Nasal cavity respiratory epithelium epithelial cell of viscerocranial mucosa (primary cell): ENCODE measurements at places on chromosomes 2 and 18. TPM values are rescaled to one million over a fixed set of nuclear protein-coding genes. Genes with fewer than 3 reads are reported as not detected.

The GAL3ST2 gene
- 0.36 TPM in 1 of 2 replicates, not detected in the other for total RNA-seq

The GRP gene
- total RNA-seq: not detected in 2 replicates

The SPOPL gene
- total RNA-seq: 27.1 and 51.3 TPM in 2 replicates

The MC4R gene
- not detected in 2 replicates for total RNA-seq

The DAPL1 gene
- total RNA-seq: 1.1 TPM in 1 of 2 replicates, not detected in the other

The C2orf72 gene
- total RNA-seq: 0.14 TPM in 1 of 2 replicates, not detected in the other

The WDR43 gene
- total RNA-seq: 123 and 178 TPM in 2 replicates

The PPM1G gene
- 115 and 118 TPM in 2 replicates for total RNA-seq

The DNAJC5G gene
- not detected in 2 replicates for total RNA-seq

The MDH1B gene
- total RNA-seq: under 0.01 and 0.28 TPM in 2 replicates

The WNT6 gene
- total RNA-seq: not detected in 2 replicates

The ADRA2B gene
- under 0.01 and 0.07 TPM in 2 replicates for total RNA-seq

The SATB2 gene
- 0.68 and 3.5 TPM in 2 replicates for total RNA-seq

The SUCLG1 gene
- 44.4 and 45.1 TPM in 2 replicates for total RNA-seq

The C18orf54 gene
- total RNA-seq: 1.4 and 2.0 TPM in 2 replicates

The CRIM1 gene
- total RNA-seq: 66.1 and 87.5 TPM in 2 replicates

The SP140 gene
- total RNA-seq: under 0.01 and 0.36 TPM in 2 replicates

The CTNNA2 gene
- total RNA-seq: not detected in 2 replicates

The CDH2 gene
- 0.34 and 6.9 TPM in 2 replicates for total RNA-seq

The FLACC1 gene
- total RNA-seq: 0.34 and 0.71 TPM in 2 replicates

The CMPK2 gene
- 0.34 and 0.57 TPM in 2 replicates for total RNA-seq

The ALPI gene
- total RNA-seq: not detected in 2 replicates

The PLEK gene
- total RNA-seq: not detected in 2 replicates

The HNMT gene
- under 0.01 and 2.1 TPM in 2 replicates for total RNA-seq

The HOXD1 gene
- total RNA-seq: not detected in 2 replicates

The HRH4 gene
- 0.21 and 0.34 TPM in 2 replicates for total RNA-seq

The UGP2 gene
- total RNA-seq: 140 and 167 TPM in 2 replicates

The MAPK4 gene
- total RNA-seq: under 0.01 and 0.07 TPM in 2 replicates

The TMEM247 gene
- total RNA-seq: not detected in 2 replicates

The CFAP65 gene
- total RNA-seq: not detected in 2 replicates

The SPDYA gene
- total RNA-seq: 0.68 and 2.1 TPM in 2 replicates

The IRS1 gene
- total RNA-seq: 18.8 and 34.7 TPM in 2 replicates

The PTMA gene
- 500 and 760 TPM in 2 replicates for total RNA-seq

The LAMA3 gene
- 859 and 1,149 TPM in 2 replicates for total RNA-seq

The ANO7 gene
- total RNA-seq: 0.28 TPM in 1 of 2 replicates, not detected in the other

The KLHL29 gene
- total RNA-seq: 9.9 and 20.4 TPM in 2 replicates

The DYSF gene
- total RNA-seq: 0.68 and 16.2 TPM in 2 replicates

The TMEM198 gene
- total RNA-seq: 0.34 and 0.36 TPM in 2 replicates

The GALNT14 gene
- 16.4 and 22.5 TPM in 2 replicates for total RNA-seq

The MC2R gene
- total RNA-seq: not detected in 2 replicates

The ITGB1BP1 gene
- 24.9 and 33.7 TPM in 2 replicates for total RNA-seq

The MTERF4 gene
- total RNA-seq: 25.3 and 37.0 TPM in 2 replicates

The NDUFB3 gene
- total RNA-seq: 43.1 and 43.5 TPM in 2 replicates

The TTN gene
- under 0.01 TPM in 2 replicates for total RNA-seq

The GKN1 gene
- total RNA-seq: not detected in 2 replicates

The ACMSD gene
- not detected in 2 replicates for total RNA-seq

The SALL3 gene
- total RNA-seq: not detected in 2 replicates

The TGFA gene
- total RNA-seq: 144 and 191 TPM in 2 replicates

The IL1R2 gene
- 1.7 TPM in 1 of 2 replicates, not detected in the other for total RNA-seq
